T-helper 1 cell (primary cell): ENCODE measurements at places on chromosomes 5 and 9.

DNA sequence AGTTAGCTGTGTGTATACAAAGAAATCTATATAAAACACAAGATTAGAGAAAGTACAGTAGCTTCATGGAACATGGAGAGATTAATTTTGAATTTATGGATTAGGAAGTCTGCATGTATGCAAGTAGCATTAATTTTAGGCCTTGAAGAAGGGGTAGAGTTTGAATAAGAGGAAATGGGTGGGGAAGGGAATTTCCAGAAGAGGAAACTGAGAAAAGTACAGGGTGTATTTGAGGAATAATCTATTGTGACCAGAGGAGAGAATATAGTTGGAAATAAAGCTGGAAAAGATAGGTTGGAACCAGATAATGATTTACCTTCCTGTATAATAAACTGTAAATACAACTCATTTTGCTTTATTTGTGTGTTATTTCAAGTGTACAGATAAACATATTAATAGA, 53.6 kb downstream of the CWC27 start:
- DNase-seq, result no peak

DNA sequence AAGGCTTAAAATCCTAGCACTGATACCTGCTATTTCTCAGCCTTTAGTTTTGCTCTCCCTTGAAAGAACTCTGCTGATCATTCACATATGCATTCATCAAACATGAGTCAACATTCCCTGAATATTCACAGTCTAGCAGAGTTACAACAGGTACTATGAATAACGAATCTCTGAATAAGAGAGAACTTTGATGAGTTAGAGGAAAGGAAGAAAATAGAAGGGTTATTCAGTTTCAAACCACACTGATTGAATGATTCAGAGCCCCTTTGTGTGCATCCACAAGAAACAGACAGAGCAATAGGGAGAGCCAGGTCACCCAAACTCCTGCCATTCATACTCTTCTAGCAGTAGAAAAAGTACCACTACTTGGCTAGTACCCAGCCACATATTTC, 36.0 kb downstream of the FOXD1 start:
- DNase-seq, result no peak

DNA sequence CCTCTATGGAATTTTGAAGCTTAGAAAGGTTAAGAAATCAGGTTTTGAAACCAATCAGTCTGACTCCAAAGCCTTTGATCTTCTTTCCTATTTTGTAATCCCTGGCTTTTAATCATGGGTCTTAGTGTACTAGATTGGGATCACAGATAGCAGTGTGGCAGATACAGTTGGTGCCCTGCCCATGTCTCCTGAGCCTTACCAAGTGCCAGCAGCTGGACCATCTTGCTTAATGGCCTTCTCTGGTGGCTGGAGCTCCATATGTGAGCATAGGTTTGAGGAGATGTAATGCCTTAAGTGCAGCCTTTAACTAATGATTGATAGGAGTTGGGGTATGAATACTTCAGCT, 16.7 kb upstream of the RIC1 start:
- DNase-seq, result no peak

DNA sequence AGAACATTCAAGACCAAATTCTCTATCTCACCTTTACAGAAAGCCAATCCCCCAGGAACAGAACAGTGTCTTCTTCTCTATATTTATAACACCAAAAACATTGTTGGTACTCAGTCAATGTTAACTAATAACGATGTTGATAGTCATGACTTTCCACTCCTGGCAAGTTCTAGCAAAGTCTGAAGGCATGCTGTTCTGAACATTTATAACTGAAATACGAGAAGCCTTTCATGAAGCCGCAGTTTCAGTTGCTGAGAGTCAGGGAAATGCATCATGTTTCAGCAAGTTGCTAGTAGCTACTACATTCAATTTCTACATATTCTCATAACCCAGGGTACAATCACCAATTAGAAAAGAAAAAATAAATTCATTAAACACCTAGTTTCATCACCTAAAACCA, 301.4 kb downstream of the PDE4D start:
- no peak for DNase-seq

- no peak for DNase-seq
Measured at GRCh38 chr9:134488331-134489280, 153.0 kb upstream of the COL5A1 start.
